HCT116 (cell line): ENCODE measurements at places on chromosomes 5 and 9. TPM values are rescaled to one million over a fixed set of nuclear protein-coding genes. Genes with fewer than 3 reads are reported as not detected.

The FOXE1 gene
- total RNA-seq, result not detected

The KLF4 gene
- 92.8 TPM for total RNA-seq

- H3K4me3 ChIP-seq, result no peak overlapping the region
- H3K27me3 ChIP-seq, result no peaks in the 10 kb centered on the region
- peaks cover 6% of the 10 kb centered on the region for H3K4me1 ChIP-seq
- no peak for DNase-seq
- peaks cover 3% of the 10 kb centered on the region; the same call in 1 of the 2 replicates for H3K36me3 ChIP-seq
These were observed 42.4 kb downstream of the RHOBTB3 start for GRCh38 chr5:95773335-95774059.

DNA sequence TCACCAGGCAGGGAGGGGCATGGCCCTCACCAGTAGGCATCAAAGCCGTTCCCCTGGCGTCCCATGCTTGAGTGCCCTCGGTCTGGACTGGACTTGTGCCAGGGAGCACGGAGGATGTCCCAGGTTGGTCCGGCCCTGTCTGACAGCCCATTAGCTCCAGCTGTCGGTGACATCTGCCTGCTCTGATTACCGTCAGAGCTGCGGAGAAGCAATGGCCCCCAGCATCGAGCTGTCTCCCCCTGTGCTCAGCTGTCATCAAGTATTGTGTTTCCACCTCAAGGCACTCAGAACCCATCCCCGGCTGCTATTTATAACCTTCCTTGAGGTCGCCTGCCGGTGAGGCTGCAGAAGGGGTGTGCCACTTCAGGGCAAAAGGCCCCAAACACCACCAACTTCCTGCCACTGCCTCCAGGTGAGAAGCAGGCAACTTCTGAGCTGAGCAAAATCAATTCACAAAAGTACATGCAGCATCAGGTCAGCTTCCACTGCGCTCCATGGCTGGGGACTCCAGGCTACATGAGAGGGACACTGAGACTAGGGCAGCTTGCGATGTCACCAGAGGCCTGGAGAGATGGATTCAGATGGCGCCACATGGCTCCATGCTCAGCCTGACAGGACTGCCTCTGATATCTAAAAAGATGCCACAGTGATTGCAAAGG is 142.7 kb downstream of the C5orf15 start:
- H3K4me1 ChIP-seq, result no peaks in the 10 kb centered on the region
- peaks cover 29% of the 10 kb centered on the region; the same call in 1 of the 2 replicates for H3K27me3 ChIP-seq
- no peak overlapping the region for H3K4me3 ChIP-seq
- no peaks in the 10 kb centered on the region for H3K36me3 ChIP-seq

- H3K27ac ChIP-seq, result no peak overlapping the region
- no peaks in the 10 kb centered on the region for H3K4me1 ChIP-seq
- H3K27me3 ChIP-seq, result no peaks in the 10 kb centered on the region
- H3K36me3 ChIP-seq, result peaks cover 20% of the 10 kb centered on the region
These were observed 29.0 kb downstream of the RGS3 start for GRCh38 chr9:113492343-113493202.
